NCI-H2081 (cell line): ENCODE measurements at places on chromosomes 1 and 21.

- DNase-seq: no peak
Measured at GRCh38 chr1:62013264-62013663, 181.4 kb upstream of the L1TD1 start.

GRCh38 chr1:111639602-111640198 lies 20.1 kb downstream of the RAP1A start:
- DNase-seq: no peak

- DNase-seq: no peak
Measured at GRCh38 chr1:68132426-68133130, 82.2 kb upstream of the DIRAS3 start.

GRCh38 chr21:35824136-35824535 lies 236.2 kb downstream of the SETD4 start:
- DNase-seq: no peak

DNA sequence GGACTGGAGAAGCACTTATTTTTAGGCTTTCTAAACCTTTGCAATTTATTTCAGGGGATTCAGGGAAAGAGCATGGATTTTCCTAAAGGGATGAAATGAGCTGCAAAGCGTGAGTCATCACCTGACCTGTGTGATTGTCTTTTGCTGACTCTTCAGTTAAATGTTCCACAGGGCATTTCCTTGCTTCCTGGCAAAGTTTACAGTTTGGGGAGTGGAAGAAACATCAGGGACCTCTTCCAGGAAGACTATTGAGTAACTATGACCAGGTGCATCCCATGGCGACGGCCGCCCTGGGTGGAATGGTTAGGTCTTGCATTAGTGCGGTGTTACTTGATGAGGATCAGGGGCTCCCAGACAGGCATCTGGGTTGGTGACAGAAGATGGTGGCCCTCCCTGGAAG lies 79.5 kb upstream of the SIPA1L2 start:
- DNase-seq: no peak

DNA sequence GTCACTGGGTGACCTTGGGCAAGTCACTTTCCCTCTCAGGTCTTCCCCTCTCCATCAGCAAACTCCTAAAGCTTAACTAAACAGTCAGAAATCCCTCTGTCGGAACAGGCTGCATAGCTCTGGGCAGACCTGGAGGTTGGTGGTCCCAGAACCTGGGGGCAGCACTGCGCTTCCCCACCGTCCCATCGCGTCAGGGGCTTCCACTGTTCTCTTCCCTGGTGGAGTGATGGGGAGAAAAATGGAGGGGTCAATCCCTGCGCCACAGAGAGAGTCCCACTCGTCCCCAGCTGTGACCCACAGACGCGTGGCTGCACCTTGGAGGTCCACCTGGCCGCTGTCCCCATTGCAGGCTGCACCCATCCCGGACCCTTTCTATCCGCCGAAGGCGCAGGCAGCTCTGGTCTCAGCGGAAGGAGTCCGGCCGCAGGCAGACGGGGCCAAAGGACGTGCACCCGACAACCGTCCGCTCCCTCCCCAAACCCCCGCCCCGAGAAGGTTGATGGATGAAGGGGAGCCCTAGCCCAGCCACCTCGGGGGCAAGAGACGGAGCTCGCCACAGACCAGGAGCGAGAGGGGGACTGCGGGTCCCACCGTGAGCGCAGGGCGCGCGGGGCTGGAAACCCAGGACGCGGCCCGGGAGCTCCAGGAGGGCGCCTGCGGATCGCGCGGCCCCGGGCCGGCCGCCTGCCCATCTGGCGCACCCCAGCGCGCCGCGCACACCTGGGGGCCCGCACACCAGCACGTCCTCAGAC lies 588 bp upstream of the WNT3A start:
- DNase-seq: no peak

- no peak for DNase-seq
Measured at GRCh38 chr1:24308365-24309015, 10.7 kb upstream of the GRHL3 start.

DNA sequence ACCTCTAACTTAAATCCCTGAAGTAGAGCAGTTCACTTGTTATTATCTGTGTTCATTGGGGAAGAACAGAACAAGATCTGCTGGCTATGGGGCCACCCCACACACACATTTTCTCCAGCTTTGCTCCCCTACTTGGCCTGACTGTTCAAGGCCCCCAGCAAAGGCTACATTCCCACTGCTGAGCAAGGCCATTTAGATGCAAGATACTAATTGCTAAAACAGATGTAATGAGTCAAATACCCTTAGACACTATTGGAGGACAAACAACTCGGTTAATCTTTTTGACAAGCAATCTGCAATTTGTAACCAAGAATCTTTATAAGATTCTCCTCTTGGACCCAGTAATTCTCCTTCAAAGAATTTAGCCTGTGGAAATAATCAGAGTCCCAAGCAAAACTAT lies 67.7 kb downstream of the NAV1 start:
- DNase-seq: no peak

DNA sequence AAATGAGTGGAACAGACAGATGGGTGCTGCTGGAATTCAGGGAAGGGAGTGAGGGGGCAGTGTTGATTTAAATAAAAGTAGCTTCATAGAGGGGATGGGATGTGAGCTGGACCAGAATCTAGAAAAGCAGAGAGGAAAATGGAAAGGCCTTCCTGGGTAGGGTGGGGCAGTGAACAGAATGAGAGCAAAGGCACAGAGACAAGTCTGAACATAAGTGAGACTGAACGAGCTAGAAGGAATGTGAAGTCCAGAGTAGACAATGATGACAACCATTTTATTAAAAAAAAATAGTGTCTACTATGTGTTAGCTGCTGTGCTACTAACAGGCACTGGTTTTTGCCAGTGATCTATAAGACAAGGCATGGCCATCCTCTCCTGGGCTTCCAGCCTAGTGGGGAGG lies 36.0 kb downstream of the ELK4 start:
- no peak for DNase-seq

DNA sequence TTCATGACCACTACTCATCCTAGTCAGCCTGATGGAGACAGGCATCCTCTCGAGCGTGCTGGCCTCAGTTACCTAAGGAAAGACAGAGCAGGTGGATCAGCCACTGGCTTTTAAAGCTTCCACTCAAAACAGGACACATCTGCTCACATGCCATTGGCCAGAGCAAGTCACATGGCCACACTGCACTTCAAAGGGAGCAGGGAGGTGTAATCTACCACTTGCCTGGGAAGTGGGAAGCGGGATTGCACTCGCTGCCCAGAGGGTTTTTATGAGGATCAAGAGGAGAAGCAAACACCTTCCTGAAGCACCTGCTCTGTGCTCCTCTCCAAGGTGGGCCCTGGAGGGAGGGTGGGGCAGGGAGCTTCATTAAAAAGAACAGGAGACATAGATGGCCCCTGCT lies 108.0 kb downstream of the TAS1R2 start:
- DNase-seq: no peak

GRCh38 chr21:25127811-25128210 lies 479.5 kb downstream of the MRPL39 start:
- no peak for DNase-seq

- DNase-seq: no peak
Measured at GRCh38 chr1:36560621-36561360, 78.1 kb upstream of the CSF3R start.

DNA sequence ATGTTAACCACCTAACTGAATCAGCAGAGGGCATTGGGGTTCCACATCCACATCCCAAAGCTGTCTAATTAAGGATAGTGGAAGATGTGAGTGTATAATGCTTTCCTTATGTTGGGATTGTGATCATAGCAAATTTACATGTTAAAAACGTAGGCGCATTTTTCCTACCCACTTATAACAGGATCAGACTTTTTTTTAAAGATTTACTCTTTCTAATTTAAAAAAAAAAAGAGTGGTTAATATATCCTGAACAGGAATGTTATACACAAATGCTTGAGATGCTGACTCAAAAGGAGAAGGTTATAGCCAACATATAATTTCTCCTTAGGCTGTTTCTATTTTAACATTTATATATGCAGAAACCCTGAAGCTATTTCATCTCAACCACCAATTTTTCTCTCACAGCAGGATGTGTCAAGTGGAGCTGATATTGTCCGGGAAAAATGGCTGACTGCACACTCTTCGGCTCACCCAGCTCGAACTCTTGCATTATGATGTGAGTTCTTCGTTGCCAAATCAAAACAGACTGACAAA lies 40.3 kb downstream of the RGS5 start:
- no peak for DNase-seq

GRCh38 chr1:88731475-88732269 lies 47.6 kb downstream of the PKN2 start:
- peak; percentile 68 for DNase-seq

GRCh38 chr1:43573066-43573800 lies 42.5 kb downstream of the PTPRF start:
- no peak for DNase-seq

DNA sequence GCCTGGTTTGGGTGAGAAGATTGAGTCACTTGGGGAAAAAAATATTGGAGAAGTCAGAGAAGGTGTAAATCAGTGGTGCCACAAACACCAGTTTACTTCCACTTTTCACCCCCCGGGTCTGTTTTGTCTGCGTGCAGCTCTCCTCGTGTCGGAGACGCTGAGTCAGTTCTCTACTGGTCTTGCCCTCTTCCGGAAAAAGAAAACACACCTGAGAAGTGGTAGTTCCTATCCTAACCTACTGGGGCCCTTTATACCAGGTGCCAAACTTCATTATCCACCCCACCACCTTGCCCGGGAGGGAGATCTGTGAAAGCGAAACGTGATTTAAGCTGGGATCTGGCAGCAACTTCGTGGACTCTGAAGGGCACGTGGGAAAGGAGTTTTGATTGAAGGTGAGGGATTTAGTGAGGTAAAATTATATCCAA lies 855 bp upstream of the IVNS1ABP start:
- peak; percentile 31 for DNase-seq

DNA sequence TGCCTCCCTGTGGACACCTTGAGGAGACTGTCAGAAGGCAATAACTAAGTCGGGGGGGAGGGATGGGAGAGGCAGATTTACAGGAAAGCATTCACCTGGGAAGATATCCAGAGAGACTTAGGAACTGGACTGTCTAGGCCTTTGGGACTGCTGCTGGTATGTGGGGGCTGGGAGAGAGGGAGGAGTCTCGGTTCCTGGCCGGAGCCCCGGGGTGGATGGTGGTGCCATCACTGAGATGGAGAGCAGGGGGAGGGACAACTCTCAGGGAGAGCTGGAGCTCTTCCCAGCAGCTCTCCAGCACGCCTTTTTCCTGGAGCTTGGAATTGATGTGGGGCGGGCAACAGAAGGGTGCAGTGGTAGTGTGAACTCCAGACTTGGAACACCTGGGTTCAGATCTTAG lies 22.1 kb downstream of the PTPRF start:
- DNase-seq: no peak

GRCh38 chr1:56811331-56811730 lies 7.9 kb downstream of the FYB2 start:
- no peak for DNase-seq

DNA sequence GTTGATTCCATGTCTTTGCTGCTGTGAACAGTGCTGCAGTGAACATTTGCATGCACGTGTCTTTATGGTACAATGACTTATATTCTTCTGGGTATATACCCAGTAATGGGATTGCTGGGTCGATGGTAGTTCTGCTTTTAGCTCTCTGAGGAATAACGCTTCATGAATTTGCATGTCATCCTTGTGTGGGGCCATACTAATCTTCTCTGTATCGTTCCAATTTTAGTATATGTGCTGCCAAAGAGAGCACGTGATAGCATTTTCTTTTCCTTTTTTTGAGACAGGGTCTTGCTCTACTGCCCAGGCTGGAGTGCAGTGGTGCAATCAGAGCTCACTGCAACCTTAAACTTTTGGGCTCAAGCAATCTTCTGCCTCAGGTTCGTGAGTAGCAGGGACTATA lies 24.9 kb upstream of the MAP1LC3C start:
- DNase-seq: no peak

DNA sequence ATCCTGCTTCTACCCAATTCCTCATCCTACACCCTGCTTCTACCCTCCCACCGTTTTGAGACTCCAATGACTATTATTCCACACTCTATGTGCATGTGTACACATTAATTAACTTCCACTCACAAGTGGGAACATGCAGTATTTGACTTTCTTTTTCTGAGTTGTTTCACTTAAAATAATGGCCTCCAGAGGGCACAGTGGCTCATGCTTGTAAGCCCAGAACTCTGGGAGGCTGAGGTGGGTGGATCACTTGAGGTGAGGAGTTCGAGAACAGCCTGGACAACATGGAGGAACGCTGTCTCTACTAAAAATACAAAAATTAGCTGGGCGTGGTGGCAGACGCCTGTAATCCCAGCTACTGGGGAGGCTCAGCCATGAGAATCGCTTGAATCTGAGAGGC lies 464.8 kb downstream of the PTBP2 start:
- DNase-seq: no peak
